Activated T-helper 9 cell treated with anti-CD3 and anti-CD28 coated beads, Interleukin-2, amount 50 U/mL, for 16 hours (primary cell): ENCODE measurements at places on chromosomes 7 and 10.

- DNase-seq = no peak
These were observed 43.9 kb downstream of the IFIT5 start for GRCh38 chr10:89458291-89458690.

GRCh38 chr7:74568658-74569057 is 88.9 kb upstream of the GTF2I start:
- DNase-seq = no peak

- no peak for DNase-seq
These were observed 145.6 kb upstream of the PPP2R2D start for GRCh38 chr10:131755200-131755599.

DNA sequence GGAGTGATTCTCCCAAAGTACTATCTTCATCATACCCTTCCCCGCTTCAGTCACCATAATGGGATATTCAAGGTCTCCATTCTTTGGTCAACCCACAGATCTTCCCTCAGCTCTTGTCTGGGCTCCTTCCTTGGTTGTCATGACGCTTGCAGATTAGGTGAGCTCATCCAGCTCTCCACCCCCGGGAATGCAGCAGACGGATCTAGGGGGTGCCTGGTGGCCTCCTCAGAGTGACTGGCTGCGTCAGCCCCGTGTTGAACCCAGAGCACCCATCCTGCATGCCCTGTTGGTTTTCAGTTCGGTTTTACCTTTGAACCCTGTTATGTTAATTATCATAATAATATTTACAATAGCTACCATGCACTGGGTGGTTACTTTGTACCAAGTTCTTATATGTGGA is 6.4 kb downstream of the NEURL1 start:
- no peak for DNase-seq

- DNase-seq = no peak
These were observed 41.2 kb downstream of the TACR2 start for GRCh38 chr10:69375307-69376151.

- no peak for DNase-seq
These were observed 90.4 kb downstream of the SPAG6 start for GRCh38 chr10:22435650-22436049.

DNA sequence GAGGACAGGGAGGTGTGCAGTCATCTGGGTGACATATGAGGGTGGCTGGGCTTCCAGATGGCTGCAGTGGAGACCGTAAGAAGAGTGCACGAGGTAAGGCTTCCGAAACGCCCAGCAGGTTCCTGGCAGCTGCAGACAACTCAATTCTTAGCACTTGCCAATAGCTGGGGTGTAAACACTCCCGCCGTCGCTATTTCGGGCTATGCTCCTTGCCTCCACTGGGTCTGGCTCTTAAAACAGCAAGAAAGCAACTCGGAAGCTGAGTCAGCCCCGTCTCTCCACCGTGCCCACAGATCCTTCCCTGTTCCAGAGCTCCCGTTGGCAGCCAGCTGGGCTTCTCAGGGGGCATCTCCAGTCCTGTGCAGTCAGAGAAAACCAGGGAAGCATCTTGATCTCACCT is 6.1 kb upstream of the PDGFA start:
- no peak for DNase-seq

GRCh38 chr7:3201306-3201705 is 99.7 kb upstream of the SDK1 start:
- no peak for DNase-seq

DNA sequence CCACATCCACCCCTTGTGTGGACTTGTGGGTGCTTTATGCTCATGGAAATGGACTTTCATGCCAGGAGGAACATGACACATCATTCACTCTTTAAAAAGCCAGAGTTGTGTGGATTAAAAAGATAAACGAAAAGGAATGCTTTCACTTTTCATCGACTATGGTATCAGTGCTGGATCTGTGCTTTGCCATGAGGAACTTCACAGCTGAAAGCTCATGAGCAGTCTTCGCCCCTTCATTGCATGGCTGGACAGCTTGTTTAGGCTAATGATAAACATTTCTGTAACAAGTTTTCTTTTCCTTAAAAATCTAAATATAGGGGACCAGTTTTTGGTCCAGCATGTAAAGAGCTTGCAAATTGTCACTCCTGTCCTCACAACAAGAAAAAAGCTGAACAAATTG is 173.6 kb upstream of the NPS start:
- no peak for DNase-seq

DNA sequence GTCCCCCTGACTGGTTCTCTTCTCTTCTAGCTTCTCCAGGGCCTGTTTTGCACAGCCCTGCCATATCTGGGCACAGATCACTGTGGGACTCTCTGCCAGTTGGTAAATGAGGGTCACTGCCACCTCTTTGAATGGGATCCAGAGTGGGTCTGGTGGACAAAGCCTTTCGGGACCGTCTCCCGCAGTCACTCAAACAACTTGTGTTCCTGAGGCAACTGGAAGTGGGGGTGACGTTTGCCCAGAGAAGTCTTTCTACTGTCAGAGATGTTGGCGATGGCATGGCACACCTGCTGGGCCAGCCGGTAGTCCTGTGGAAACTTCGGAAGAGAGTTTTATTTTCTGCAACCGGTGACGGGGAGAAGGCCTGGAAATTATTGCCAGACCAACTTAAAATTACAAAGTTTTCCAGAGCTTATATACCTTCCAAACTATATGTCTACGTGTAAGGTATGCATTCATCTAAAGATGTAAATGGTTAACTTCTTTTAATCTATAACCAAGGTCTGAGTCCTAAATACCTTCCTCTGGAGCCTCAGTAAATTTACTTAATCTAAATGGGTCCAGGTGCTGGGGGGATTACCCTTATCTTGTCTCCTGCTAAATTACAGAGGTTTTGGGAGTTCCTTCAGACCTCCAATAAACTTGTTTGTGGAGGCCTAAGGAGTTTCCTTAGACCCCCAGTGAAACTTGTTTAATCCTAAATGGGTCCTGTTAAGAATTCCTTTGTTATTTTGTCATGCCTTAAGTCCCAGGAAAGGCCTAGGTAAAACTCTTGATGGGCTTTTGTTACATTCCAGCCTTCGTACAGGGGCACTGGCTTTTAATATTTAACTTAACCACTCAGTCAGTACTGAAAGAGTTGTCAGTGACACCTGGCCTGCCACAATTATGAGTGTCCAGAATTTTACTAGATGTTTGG is 94.0 kb downstream of the NPSR1 start:
- DNase-seq = no peak

- DNase-seq = no peak
These were observed 136.2 kb upstream of the SHH start for GRCh38 chr7:155948423-155948822.

DNA sequence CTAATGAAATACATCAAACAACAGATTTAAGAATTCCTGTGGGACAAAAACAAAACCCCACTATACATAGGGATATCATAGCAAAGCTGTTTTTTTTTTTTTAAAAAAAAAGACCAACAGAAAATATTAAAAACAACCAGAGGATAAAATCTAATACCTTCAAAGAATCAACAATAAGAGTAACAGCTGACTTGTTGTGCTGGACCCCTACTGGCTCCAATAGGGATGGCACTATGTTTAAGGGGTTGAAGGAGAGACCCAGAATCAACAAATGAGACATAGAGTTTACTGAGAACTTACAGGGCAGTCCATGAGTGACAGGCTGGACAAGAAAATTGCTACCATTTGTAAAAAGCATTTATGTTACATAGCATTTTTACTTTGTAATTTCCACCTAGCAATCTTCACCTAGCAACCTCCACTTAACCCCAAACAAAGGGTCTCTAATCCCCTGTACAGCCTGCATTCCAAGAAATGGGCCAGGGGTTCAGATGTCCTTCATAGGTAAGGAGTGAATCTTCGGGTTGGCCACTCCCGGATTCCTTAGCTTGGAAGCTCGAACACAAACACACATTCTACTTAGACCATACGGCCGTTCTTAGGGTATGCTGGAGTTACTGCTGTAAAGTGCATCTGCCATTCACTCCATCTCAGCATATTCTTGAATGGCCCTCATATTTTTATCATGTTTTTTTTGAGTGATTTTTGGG is 25.8 kb downstream of the ASZ1 start:
- DNase-seq = no peak

- no peak for DNase-seq
These were observed 40.4 kb downstream of the IFIT5 start for GRCh38 chr10:89454561-89455347.

DNA sequence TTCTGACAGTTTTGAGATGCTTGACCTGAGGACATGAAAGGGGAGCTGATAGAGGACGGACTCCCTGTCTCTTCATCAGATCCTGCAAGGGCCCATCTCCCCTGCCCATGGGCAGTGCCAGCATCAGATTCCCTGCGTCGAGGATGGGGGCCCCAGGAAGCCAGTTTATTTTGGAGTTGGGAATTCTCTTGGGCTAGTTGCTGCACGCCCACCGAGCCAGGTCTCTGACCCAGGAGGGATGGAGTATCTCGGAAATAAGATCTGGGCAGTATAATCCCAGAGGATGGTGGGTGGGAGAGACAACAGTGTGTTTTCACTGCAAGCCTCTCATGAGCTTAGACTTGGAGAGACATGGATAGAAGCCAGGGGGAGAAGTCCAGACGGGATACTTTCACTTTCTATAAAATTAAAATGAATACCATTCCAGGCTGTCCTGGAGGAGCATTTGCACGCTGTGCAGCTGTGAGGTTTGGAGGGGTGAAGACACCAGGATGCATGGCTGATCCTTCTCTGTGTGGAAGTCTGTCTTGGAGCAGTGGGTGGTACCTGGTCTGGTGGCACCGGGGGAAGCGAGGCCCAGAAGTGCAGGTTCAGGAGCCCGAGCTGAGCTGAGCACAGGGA is 25.8 kb downstream of the DOCK1 start:
- DNase-seq = no peak

DNA sequence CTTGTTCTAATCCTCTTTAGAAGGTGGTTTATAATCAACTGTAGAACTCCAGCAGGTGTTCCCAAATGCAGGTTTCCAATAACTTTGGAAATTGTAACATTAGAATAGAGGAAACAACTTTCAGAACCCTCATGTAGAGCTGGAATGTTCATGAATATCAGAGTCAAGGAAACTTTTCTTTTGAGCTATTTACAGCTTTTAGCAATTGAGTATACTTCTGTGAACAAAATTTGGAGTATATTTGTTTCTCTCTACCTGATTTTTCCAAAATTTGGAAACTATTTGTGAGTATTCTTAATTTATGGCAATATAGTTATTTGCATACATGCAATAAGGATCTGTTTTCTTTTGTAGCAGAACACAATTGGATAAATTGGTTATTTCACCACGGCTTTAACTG is 2.8 kb upstream of the CFAP43 start:
- no peak for DNase-seq

GRCh38 chr10:58180666-58181065 is 87.0 kb downstream of the IPMK start:
- DNase-seq = no peak

GRCh38 chr10:101189461-101190401 is 39.5 kb downstream of the LBX1 start:
- DNase-seq = no peak

- DNase-seq = no peak
These were observed 236.4 kb upstream of the TMEM72 start for GRCh38 chr10:44674536-44675386.

DNA sequence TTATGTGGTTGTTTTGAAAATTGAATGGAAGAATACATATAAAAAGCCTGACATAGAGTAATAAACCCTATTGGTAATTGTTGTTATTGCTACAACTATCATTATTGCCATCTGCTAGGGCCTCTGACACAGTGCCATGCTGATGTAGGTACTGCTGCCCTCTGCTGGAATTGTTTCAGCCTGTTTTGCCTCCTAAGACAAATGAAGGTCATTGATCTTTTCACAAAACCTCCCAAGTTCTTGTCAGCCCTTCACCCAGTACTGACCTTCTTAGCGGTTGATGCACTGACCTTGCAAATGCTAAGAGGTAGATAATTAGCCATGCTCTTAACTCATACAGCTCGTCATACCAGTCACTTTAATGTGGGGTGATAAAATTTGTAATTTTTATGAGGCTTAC is 975.2 kb downstream of the SORCS1 start:
- no peak for DNase-seq

- DNase-seq = no peak
These were observed 50.4 kb downstream of the FAM171A1 start for GRCh38 chr10:15320522-15321203.
